ENCODE measurements at places on chromosomes 7 and 10. TPM values are rescaled to one million over a fixed set of nuclear protein-coding genes. Genes with fewer than 3 reads are reported as not detected.

Gene SLC39A12
- total RNA-seq, result under 0.01 TPM

Gene WDFY4
- 0.87 TPM for total RNA-seq

Gene MRLN
- not detected for total RNA-seq

Gene EN2
- total RNA-seq, result not detected

Gene TSPAN13
- total RNA-seq, result 45.1 TPM

Gene SLC29A4
- 0.99 TPM for total RNA-seq

Gene TMEM273
- total RNA-seq, result 4.8 TPM

Gene CALY
- not detected for total RNA-seq

Gene DEPP1
- 225 TPM for total RNA-seq

Gene PVRIG
- total RNA-seq, result not detected

Gene NUTM2D
- 0.44 TPM for total RNA-seq

Gene CASTOR2
- total RNA-seq, result 8.3 TPM

Gene CLDN4
- not detected for total RNA-seq

Gene PTN
- not detected for total RNA-seq

Gene CDHR1
- total RNA-seq, result under 0.01 TPM

Gene NRP1
- 6.5 TPM for total RNA-seq

Gene RPA3
- total RNA-seq, result 9.3 TPM

Gene CBLL1
- 11.7 TPM for total RNA-seq

Gene TMEM176B
- not detected for total RNA-seq

Gene ACBD7
- 0.60 TPM for total RNA-seq

Gene PBLD
- total RNA-seq, result 3.5 TPM

Gene GLI3
- under 0.01 TPM for total RNA-seq

Gene ELAPOR2
- 84.1 TPM for total RNA-seq

Gene ASL
- total RNA-seq, result 38.4 TPM

Gene ECD
- 19.4 TPM for total RNA-seq

Gene NME8
- total RNA-seq, result not detected

Gene VENTX
- not detected for total RNA-seq

Gene JCAD
- total RNA-seq, result 46.2 TPM

Gene DENND2A
- 0.22 TPM for total RNA-seq

Gene CPA2
- total RNA-seq, result not detected

Gene KCNH2
- not detected for total RNA-seq

Gene MRM2
- total RNA-seq, result 13.7 TPM

Gene NPSR1
- not detected for total RNA-seq

Gene FAM107B
- total RNA-seq, result 68.2 TPM

Gene YAE1
- 13.1 TPM for total RNA-seq

Gene TAC1
- not detected for total RNA-seq

Gene HSPA12A
- total RNA-seq, result 0.44 TPM
